ENCODE measurements at places on chromosomes 4 and X.

DNA sequence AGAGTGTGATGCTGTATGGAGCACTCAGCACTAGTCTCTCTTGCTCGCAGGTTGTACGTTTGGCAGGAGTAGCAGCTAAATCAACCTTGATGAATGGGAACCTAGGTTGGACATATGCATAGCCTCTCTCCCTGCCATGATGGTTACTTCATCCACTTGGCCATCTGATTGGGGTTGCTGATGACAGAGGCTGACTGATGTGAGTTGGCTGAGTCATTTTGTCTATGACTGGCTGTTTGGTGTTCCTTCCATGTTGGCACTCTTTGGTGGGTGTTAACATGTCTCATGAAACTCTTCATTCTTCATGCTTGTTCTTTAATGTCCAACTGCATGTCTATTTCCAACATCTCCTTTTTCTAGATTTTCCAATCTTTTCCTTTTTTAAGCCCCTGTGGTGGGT is 31.6 kb upstream of the SPARCL1 start:
- DNase-seq, result no peak

DNA sequence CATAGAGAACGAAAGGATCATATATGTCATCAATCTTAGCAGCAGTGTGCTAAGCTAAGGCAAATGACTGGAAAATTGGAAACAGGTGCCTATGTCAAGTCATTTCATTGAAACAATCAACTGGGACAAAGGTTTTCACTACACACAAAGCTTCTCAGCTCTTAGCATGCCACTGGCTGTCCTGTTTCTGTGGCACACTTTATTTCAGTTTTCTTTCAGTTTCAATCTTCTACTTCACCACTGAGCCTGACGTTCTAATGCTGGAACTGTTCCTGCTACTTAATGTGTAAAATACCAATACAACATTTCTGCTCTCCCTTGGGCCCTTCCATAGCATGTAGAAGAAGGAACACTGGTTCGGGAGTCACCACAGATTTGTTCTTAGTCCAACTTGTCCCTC is 378.3 kb upstream of the FMR1 start:
- no peak for DNase-seq

- DNase-seq, result no peak
These were observed at the start of gene ENPEP for GRCh38 chr4:110475881-110476818. Gene ENPEP (plus strand): TSS chr4:110476155. CDS start chr4:110476415, 260 bp downstream.

DNA sequence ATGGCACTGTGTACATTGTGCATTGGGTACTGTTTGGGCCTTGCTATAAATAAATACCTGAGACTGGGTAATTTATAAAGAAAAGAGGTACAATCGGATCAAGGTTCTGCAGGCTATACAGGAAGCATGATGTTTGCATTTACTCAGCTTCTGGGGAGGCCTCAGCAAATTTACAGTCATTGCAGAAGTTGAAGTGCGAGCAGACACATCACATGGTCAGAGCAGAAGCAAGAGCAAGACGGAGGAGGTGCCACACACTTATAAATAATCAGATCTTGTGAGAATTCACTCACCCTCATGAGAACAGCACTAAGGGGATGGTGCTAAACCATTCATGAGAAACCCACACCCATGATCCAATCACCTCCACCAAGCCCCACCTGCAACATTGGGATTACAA is 505.0 kb downstream of the ARAP2 start:
- no peak for DNase-seq

GRCh38 chr4:121339307-121339706 is 41.5 kb downstream of the QRFPR start:
- no peak for DNase-seq

DNA sequence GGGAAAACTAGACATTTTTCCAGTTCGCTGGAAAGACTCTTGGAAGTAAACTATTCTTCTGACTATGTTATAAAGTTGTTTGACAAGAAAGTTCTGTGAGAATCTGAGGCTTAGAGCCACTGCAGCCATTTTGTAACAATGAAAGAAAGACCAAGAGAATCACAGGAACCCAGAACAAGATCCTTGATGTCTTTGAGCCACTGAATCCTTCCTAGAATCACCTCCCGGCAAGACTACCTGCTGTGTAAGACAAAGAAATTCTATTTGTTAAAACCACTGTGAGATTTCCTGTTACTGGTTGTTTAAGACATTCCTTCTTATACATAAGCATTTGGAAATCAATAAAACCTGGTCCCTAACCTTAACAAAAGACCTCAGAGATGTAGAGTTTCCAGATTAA is 175.7 kb upstream of the RASGEF1B start:
- DNase-seq, result no peak

DNA sequence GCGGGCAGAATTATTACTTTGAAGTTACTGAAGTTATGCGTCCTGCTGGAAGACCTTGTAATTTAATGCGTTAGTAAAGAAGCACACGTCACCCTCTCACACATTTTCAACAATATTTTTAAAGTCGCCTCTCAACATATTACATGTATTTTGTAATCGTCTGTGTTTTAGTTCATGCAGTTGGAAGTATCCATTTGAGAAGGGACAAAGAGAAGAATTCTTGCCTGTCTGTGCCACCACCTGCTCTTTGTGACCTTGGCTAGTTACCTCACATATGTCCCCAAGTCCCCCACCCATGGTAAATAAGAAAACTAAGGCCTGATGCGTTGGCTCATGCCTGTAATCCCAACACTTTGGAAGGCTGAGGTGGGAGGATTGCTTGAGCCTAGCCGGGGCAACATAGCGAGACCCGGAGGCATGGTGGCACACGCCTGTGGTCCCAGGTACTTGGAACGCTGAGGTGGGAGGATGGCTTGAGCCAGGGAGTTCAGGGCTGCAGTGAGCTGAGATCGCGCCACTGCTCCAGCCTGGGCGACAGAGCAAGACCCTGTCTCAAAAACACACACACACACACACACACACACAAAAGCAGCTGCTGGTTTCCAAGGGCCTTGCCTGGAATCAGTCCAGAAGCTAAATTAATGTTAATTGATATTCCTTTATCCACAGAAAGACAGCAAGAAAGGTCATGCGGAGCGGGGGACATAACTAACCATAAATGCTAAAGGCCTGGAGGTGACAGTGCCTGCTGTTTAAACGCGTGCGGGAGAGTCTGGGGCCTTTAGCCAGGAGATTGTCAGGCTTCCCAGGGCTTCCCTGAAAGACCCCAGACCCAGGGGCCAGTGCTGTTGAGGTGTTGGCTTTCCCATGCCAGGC is 811 bp downstream of the TMEM187 start:
- no peak for DNase-seq

- no peak for DNase-seq
These were observed 58.6 kb downstream of the MSX1 start for GRCh38 chr4:4918067-4918466.

DNA sequence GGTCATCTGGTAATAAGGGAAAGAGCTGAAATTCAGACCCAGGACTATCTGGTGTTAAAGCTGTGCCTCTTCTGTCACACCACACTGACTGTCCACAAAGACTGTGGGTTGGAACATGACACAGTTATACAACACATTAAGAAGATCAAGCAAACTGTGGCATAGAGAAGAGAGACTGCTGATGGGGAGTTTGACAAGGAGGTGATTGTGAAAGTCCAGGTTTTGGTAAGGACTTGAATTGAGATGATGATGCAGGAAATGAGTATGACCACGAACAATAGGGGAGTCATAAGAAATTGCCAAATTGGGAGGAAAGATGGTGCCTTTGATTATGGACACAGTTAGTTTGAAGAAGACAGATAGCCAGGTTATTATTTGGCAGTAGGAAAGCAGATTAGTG is 163.4 kb downstream of the PDGFRA start:
- no peak for DNase-seq

DNA sequence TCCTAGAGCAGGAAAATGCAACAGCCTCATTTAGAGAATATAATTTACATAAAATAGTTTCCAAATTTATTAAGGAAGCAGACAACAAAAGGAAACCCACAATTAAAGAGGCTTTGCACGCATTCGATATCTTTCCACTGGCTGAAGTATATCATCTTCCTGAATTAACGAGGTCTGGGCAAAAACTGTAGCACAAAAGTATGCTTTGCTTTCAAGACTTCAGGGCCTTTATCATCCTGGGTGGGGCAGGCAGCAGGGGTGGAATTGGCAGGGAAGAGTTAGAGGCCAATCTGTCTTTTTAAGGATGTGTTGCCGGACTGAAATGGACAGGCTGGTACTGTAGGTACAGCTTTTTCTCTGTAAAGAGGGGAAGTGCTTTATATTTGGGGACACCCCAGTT is 17.0 kb upstream of the STX18 start:
- no peak for DNase-seq

- no peak for DNase-seq
These were observed 51.7 kb upstream of the ATP8A1 start for GRCh38 chr4:42708625-42709024.

GRCh38 chrX:2327423-2327822 is 173.4 kb downstream of the DHRSX start:
- no peak for DNase-seq

DNA sequence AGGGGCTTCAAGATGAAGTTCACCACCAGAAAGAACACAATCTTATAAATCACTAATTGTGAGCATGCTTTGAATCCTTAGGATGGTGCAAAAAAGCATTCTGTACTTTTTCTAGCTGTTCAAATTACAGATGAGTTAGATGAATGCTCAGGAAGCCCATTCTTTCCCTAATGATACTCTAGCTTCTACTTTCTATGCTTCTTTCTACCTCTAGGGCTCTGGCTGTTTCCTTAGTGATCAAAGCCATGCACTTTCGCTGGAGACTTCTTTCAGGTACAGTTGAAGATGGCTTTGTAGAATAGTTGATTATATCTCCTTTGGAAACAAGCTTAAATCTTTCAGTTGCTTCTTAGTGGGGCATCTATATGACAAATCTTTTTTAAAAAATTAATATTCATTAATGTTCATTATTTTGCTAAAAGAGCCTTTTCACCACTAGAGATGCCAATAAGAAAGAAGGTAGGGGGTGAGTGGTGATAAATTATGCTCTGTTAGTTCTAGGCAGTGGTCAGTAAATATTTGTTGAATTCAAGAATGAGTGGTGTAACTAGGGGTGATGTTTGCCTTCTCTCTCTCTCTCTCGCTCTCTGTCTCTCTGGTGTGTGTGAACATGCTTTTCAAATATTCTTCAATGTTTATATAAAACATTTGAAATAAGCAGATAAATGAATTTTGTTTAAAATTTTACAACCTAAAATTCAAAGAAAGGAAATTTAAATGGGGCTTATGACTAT is 169.4 kb downstream of the GLUD2 start:
- no peak for DNase-seq

GRCh38 chr4:173498771-173499170 is 31.3 kb downstream of the HAND2 start:
- no peak for DNase-seq

GRCh38 chrX:100695302-100695701 is 36.6 kb downstream of the SYTL4 start:
- DNase-seq, result no peak

- no peak for DNase-seq
These were observed 156.8 kb upstream of the RASGEF1B start for GRCh38 chr4:81628489-81628888.

DNA sequence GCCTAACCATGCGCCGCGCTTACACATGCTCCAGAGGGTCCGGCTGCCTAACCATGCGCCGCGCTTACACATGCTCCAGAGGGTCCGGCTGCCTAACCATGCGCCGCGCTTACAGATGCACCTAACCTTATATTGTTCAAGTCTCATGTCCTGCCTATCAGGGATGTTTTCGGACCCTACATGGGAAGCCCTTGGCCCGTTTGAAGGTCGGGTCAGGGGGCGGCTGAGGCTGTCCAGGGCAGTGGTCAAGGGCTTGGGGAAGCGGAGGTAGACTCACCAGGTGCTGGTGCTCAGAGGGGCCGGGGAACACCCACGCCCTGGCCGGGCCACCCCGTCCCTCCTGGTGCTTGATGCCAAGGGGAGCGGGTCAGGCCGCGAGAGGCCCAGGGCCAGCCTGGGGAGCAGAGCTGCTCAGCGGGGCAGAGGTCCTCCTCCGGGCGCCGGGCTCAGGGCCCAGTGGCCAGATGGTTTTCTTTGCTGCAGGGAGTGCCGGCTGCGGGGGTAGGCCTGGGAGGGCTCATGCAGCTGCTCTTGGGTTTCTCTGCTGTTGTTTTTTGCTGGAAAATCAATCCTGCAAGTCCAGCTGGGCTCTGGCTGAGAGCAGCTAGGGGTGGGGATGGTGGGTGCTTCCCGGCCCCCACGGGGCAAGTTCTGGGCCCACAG is 35.4 kb upstream of the SPON2 start:
- no peak for DNase-seq

GRCh38 chrX:41664908-41665307 is 23.9 kb upstream of the GPR34 start:
- no peak for DNase-seq

- DNase-seq, result no peak
These were observed 135.5 kb downstream of the REPS2 start for GRCh38 chrX:17081968-17082367.

GRCh38 chrX:65706041-65706828 is 38.8 kb downstream of the MSN start:
- DNase-seq, result no peak

DNA sequence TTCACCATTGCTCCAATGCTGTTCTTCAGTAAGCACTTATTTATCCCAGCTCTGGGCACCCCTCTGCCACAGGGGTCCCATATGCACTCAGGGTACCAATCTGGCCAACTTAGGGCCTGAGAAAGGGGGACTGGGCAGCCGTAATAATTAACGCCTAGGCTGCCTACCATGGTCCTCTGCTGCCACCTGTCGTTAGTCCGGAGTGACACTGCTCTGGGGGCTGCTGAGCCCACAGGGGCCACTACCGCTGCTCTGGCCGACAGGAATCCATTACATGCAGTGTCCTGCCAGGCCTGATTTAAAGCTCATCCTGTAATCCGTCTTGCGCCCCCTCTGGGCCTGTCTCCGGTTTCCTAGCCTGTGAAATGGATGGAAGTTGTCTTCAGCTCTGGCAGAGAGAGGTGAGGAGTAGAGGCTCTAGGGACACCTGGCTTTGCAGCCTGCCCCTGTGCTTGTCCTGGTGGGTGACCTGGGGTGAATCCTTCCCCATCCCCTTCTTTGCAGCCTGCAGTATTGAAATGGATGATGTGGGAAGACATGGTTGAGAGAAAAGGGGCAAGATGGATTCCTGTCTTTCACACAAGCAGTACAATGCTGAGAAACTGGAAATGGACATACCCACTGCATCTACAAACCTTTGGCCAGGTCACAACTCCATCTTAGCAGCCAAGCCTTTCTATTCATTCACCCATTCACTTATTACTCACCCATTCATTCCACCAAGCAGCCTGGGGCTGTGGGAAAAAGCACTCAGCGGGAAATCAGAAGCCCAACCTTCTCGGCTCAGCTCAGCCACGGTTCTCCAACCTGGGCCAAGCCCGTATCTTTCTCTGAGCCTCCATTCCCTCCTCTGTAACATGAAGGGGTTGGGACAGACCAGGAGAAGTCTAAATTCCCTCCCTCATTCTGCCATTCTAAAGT is 116.3 kb upstream of the NALF2 start:
- DNase-seq, result no peak

- DNase-seq, result no peak
These were observed 61.6 kb upstream of the TEX13A start for GRCh38 chrX:105282077-105282476.

- no peak for DNase-seq
These were observed 7.8 kb upstream of the UGT2B7 start for GRCh38 chr4:69088473-69088872.
